ENCODE measurements at places on chromosomes 3 and 15. TPM values are rescaled to one million over a fixed set of nuclear protein-coding genes. Genes with fewer than 3 reads are reported as not detected.

The LRRC2 gene
- total RNA-seq: under 0.01 TPM

The GOLGA8G gene
- total RNA-seq: not detected

The ZNF280D gene
- 30.3 TPM for total RNA-seq

The PPARG gene
- total RNA-seq: 101 TPM

The ADAMTS17 gene
- not detected for total RNA-seq

The RAD51 gene
- total RNA-seq: 9.9 TPM

The TMEM207 gene
- not detected for total RNA-seq

The CFAP44 gene
- total RNA-seq: 0.97 TPM

The ARPIN gene
- 17.0 TPM for total RNA-seq

The PLA1A gene
- total RNA-seq: 20.3 TPM

The CAND2 gene
- total RNA-seq: 2.8 TPM

The MESP1 gene
- 0.31 TPM for total RNA-seq

The ITIH1 gene
- total RNA-seq: 0.16 TPM

The TRIP4 gene
- 8.7 TPM for total RNA-seq

The IFT80 gene
- 11.3 TPM for total RNA-seq

The ROBO2 gene
- under 0.01 TPM for total RNA-seq

Data from bladder microvascular endothelial cell (primary cell).